Activated CD4-positive, alpha-beta T cell treated with anti-CD3 and anti-CD28 coated beads, Interleukin-2, amount 50 U/mL, for 1 hour (primary cell): ENCODE measurements at places on chromosomes 16 and 17.

DNA sequence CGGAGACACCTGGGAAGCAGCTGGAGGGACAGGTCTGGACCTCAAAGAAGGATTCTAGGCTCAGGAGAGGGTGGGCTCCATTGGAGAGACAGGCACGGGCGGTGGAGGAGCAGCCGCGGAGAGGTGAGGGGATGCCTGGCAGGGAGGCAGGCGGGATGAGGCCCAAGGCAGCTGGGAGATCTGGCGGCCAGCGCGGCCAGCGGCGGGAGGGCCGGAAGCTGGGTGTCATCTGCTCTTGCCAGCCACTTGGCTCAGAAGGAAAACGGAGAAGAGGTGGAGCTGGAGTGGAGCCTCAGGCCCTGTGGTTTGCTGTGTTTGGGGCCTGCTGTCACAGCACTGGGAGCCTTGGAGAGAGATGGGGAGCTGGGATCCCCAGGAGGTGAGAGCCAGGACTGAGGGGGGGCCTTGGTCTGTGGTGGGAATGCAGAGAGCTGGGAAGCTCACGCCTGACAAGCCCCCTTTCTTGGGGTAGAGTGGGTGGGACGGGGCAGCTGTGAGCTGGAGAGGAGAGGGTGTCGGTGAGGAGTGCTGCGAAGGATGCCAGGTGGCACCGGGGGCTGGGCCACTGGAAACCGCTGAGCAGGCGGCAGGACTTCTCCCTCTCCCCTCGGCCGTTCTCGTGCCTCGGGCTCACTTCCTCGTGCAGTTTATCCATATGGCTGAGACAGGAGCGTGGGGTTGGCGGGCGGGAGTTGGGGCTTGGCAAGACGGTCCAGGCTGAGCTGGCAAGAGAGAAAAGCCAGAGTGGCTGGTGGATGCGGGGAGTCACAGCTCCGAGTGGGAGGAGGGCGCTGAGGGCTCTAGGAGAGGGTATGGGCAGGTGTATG, 8.0 kb downstream of the TBC1D24 start:
- no peak for DNase-seq

- no peak for DNase-seq
These were observed 29.2 kb upstream of the CBFA2T3 start for GRCh38 chr16:89006036-89006752.

DNA sequence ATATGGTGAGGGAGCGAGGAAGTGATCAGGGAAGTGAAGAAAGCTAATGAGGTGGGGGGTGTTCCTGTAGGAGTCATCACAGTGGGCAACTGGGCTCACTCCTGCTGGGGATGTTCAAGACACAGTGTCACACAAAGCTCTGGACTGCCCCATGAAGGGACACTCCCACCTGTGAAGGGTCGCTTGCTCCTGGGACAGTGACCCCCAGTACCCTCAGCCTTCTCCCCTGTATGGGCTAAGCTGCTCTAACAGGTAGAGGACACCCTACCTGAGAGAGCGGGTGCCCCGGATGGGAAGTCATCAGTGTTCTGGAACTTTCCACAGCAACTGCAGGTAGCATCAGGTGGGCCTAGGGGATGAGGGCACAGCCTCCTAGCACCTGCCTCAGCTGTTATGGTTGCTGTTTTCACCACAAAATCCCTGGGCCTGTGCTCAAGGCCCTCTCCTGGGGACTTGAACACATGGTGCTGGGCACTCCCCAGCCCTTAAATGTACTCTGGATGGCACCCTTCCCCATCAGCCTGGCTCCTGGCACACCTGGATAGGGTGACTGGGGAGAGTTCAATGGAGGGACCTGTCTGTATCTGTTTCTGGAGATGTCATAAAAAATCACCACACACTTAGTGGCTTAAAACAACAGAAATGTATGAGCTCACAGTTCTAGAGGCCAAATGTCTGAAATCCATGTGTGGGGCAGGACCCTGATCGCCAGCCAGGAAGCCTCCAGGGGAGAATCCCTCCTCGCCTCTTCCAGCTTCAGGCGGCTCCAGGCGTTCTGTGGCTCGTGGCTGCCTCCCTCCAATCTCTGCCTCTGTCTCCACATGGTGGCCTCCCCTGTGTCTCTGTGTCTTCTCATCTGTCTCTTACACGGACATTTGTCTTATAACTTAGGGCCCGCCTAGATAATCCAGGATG, 104.0 kb upstream of the CDH5 start:
- DNase-seq: no peak

GRCh38 chr17:53475002-53475401, 347.7 kb upstream of the KIF2B start:
- no peak for DNase-seq

DNA sequence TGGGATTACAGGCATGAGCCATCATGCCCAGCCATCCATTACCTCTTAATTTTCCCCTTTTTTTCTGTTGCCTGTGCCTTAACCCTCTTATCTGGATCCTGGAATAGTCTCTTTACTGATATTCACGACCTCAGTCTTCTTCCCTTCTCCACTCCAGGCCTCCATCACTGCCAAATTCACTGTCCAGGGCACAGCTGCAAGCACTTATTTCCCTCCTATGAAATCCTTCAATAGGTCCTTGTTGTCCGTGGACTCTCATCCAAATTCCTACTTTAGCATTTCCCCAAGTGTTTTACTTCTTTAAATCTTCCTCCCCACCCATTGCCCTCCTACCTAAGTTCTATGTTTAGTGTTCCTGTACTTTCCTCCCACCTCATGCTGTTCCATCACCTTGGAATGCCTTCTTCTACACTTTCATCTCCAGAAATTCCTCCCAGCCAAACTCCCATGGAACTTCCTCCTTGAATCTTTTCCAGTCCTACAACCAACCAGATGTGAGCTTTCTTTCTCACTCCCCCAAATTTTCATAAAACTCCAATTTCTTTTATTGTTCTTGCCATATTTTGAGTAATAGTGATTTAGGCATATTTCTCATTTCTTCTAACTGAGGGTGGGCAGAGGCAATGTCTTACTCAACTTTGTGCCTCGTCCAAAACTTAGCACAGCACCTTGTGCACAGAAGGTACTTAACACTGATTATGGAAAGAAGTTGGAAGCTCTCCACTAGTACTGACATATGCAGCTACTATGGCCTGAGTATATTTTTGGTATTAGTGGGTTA, 35.3 kb downstream of the FAM20A start:
- DNase-seq: no peak

GRCh38 chr16:12087901-12088421, 111.4 kb downstream of the SNX29 start:
- DNase-seq: no peak

DNA sequence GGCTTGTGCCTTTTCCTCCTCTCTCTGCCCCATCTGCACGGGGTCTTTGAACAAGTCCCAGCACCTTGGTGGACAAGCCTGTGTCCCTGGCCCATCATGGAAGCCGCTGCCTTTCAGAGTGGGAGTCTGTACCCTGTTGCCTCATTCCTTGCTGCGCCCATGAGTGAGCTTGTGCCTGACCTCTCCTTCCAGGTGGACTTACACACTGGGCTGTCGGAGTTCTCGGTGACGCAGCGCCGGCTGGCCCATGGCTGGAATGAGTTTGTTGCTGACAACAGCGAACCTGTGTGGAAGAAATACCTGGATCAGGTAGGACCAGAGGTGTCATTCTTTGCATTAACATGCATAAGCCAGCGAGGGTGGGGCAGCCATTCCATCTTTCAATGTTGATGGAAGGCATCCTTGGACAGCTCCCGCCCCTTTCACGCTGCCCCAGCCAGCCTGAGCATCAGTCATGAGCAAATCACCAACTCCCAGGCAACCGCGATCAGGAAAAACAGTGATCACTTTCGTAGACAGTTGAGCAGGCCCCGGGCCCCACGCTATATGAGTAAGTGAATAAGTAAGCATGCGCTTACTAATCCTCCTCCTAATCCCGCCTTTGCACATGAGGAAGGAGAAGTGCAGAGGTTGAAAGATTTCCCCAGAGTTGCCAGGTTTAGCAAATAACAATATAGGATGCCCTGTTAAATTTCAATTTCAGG, 36.8 kb downstream of the ATP2C2 start:
- no peak for DNase-seq

- DNase-seq: no peak
These were observed 8.3 kb downstream of the CAPNS2 start for GRCh38 chr16:55574811-55575210.

GRCh38 chr17:80984749-80985148, 6.9 kb upstream of the CHMP6 start:
- no peak for DNase-seq

- DNase-seq: no peak
These were observed 393.7 kb upstream of the DYNLRB2 start for GRCh38 chr16:80147026-80147655.

- no peak for DNase-seq
These were observed 9.2 kb upstream of the TNFRSF13B start for GRCh38 chr17:16980813-16981731.

GRCh38 chr17:34820922-34821321, 140.3 kb downstream of the CCT6B start:
- DNase-seq: no peak

- no peak for DNase-seq
These were observed 66.2 kb upstream of the CACNG3 start for GRCh38 chr16:24189941-24190340.

- no peak for DNase-seq
These were observed 95.6 kb downstream of the GRIN2A start for GRCh38 chr16:10086620-10087019.

GRCh38 chr16:85566561-85567100, 46.5 kb upstream of the GSE1 start:
- DNase-seq: no peak
